KG1 (cell line): ENCODE measurements at places on chromosomes 6 and 20.

GRCh38 chr6:34816635-34817301 lies 24.9 kb downstream of the BLTP3A start:
- no peak for DNase-seq

DNA sequence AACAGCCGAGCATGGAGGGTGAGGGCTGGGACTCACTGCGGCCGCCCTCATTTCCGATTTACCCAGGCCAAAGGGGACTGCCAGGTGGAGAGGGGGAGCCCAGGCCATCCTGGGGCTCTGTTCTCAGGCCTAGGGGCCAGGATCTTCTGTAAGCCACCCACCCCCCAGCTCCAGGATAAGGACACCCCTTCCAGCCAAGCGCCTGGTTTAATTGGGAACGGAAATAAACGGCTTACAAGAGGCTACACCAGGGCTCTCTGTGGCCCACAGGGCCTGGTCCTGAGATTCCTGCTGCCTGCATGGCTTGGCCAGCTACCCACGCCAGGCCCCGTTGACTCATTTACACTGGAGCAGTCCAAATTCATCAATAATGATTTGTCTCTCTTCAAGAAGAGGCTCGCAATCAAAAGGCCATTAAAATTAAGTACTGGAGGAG lies 68.1 kb upstream of the TOP1 start:
- no peak for DNase-seq

DNA sequence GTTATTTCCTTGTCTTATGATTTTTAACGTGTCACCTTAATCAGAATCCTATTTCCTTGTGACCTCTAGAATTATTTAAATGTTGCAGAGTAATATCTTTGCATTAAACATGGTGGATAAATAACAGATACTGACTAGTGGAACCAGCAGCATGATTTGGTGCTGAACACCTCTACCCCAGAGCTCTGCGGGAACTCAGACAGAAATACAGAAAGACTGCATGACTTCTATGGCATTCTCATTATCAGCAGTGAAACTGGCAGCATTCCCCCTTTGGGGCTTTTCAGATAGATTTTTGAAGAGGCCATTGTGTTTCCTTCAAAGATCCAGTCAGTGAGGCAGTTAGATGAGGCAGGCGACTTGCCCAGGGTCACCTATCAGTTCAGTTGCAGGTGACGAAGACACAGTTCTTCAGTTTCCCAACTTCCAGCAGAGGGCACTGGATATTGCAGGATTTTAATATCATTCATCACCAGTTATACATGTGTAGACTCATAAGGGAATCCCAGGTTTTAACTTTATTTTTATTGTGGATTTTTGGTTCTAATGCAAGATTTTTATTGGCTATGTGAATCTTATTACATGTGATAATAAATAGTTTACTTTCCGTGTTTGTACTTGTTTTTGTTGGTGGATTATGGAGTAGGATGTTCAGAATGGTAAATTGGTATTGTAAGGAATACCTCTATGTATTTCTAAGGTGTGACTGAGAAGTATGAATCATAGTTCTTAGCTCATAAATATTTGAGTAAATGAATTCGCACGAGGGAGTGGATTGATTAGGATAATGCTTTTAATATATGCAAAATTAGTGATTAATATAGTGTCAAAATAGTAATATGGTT lies 81.3 kb downstream of the AFDN start:
- DNase-seq: no peak

DNA sequence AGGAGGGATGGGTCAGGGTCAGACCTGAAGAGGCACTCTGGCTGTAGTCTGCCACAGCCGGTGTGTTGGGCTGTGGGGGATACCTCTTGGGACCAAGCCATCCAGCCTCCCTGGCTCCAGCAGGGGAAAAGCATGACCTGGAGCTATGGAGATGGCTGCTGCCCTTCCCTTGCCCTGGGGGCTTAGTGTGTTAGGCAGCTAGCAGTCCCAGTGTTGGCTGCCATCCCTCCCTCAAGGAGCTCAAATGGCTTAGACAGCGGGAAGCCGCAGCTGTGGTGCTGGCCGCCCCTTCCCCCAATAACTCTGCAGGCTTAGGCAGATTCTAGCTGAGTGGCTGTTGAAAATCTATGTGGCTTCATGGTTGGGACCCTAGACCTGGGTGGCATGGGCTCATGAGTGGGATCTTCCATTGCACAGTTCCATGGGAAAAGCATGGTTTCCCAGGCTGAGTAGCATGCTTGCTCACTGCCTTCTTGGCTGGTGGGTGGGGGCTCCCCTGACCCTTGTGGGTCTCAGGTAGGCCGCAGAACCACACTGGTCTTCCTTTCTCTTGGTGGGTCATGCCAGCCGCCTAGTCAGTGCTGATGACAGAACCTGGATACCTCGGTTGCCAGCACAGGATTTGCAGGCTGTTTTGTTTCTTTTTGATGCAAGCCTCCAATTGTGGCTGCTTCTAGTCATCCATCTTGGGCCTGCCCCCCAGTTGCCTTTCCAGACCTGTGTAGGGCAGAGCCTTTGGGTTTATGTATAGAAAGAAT lies 69.0 kb upstream of the AHI1 start:
- DNase-seq: no peak

DNA sequence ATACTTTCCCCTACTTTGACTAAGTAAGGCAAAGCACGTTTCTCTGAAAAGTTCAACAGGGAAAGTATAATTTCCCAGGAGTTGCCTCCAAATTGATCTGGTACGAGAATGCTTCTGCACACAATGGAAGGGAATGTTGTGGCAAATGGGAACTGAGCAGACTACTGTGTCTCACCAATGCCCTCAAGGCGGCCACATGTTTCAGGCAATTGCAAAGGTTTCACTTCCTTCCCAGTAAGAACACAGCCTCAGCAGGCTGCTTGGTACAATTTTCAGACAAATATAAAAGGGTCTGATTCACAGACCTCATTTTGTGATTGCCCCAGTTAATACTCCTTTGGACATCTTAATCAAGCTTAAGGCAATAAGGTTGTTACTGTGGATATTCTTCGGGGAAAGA lies 71.2 kb downstream of the KIAA0319 start:
- DNase-seq: no peak

- DNase-seq: no peak
Observed at GRCh38 chr6:35058865-35059522, 82.1 kb downstream of the TCP11 start.

- no peak for DNase-seq
Observed at GRCh38 chr20:63016514-63017075, 9.8 kb upstream of the BHLHE23 start.

DNA sequence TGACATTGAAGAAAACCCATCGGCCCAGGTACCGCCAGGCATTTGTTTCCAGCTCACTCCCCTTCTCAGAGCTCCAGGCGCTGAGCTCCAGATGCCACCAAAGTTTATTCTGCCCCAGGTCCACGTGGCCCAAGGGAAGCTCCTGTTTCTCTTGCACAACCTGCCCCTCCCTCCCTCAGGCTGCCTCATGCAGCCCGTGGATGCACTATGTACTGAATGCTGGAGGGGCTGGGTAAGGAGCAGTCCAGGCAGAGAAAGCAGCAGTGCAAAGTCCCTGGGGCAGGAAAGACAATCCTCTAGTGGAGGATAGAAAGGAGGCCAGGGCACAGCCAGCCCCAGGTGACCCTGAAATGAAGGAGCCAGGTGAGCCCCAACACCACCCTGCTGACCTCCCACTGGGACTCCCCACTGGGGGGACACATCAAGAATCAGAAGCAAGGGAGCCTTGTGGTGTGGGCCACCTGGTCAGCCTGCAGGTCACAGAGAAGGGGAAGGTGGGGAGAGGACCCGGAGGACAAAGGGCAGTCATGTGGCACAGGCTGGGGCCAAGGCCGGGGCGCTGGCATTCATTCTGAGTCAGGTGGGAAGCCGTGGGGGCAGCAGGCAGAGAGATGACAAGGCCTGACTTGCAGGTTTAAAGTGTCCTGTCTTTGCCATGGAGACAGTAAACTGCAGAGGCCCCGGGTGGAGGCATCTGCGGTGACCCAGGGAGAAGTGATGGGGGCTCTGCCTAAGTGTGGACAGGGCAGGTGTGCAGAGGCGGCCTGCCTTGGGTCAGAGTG lies 230.1 kb downstream of the PREX1 start:
- no peak for DNase-seq

DNA sequence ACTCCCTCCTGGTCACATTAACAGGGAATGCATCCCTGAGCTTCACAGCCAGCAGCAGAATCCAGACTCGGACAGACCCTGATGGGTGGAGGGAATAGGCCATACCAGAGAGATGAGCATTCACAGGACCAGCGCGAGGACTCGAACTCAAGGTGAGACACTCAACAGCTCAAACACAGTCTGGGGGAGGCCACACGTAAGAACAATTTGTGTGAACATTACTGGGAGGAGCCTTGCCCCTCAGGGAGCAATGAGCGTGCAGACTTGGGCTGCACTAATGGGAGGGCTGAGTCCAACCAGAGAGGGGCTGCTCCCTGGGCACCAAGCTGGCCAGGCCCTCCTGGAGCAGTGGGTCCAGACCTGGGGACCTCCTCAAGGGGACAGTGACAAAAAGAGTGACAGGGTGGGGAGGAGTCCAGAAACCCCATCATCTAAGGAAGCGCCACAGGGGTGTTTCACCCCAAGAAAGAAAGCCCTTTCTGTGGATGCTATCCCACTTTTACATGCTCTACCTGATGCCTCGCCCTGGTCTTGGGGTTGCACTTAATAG lies 118.4 kb downstream of the MRPL14 start:
- no peak for DNase-seq

DNA sequence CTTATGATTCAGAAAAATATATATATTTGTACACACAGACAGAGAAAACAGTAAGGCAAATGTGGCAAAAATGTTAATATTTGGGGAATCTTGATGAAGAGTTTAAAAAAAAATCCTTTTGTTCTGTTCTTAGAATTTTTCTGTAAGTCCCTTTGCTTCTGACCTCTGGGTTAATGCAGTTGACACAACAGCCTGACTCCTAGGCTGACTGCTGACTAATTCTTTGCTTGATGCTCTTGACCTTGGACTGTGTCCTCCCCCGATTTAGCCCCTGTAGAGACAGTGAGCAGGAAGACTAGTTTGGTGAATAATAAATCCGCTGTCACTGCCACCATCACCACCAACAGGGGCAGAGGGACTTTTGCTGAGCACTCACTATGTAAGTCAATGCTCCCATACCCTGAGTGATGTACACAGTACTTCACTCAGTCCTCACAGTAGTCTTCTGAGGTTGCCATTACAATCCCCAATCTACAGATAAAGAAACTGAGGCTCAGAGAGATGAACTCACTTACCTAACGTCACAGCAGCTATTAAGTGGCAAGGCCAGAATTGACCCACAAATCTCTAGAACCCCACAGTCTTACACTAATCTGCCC lies 71.7 kb downstream of the SNX5 start:
- DNase-seq: no peak

DNA sequence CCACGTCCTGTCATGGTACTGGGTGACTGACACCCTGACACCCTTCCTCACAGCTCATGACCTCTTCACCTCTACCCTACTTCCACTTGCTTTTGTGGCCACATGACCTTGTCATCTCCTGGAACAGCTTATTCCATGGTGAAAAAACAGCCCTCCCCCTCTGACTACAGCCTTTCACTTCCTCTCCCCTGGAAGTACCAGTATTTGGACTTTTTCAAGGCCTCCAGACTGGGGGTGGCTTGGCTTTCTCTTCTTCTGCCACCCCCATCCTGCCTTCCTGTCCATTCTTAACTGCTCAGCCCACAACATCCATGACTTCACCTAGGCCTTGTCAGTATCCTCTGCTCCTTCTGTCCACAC lies 168.4 kb downstream of the CARMIL1 start:
- DNase-seq: no peak

GRCh38 chr20:17936286-17936760 lies 32.3 kb downstream of the SNX5 start:
- no peak for DNase-seq

- DNase-seq: no peak
Observed at GRCh38 chr6:25330796-25331685, 51.9 kb downstream of the CARMIL1 start.

- DNase-seq: no peak
Observed at GRCh38 chr20:38895098-38895949, 30.9 kb upstream of the FAM83D start.

- DNase-seq: no peak
Observed at GRCh38 chr20:42494290-42494689, 695.4 kb downstream of the PTPRT start.

DNA sequence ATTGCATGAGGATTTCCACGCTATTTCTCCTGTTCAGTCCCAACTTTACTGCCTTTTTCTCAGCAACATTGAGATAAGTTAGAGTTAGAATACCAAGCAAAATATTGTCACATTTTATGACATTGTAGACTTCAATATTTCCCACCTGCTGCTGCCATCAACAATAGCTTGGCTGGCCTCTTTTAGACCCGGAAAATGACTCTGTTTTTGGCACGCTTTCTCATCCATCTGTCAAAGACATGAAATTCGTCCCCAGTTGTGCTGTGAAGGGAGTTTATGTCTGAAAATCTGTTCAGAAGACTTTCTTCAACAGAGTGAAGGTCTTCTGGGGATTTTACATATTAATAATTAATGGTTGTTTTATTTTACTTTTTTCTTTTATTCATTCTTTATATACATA lies 857.3 kb downstream of the FRK start:
- no peak for DNase-seq

DNA sequence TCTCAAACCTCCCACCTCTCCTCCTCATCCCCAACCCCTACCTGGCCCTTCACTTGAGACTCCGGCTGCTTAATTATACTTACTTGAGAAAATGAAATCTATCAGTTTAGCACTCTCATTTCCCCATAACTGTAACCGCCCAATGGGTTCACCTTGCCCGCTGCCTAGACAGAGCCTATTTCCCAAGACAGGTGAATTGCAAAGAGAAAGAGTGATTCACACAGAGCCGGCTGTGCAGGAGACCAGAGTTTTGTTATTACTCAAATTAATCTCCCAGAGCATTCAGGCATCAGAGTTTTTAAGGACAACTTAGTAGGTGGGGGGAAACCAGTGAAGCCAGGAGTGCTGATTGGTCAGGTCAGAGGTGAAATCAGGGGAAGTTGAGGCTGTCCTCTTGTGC lies 301.4 kb upstream of the CDYL start:
- DNase-seq: no peak

- DNase-seq: no peak
Observed at GRCh38 chr20:9353916-9354276, 160.5 kb upstream of the LAMP5 start.

DNA sequence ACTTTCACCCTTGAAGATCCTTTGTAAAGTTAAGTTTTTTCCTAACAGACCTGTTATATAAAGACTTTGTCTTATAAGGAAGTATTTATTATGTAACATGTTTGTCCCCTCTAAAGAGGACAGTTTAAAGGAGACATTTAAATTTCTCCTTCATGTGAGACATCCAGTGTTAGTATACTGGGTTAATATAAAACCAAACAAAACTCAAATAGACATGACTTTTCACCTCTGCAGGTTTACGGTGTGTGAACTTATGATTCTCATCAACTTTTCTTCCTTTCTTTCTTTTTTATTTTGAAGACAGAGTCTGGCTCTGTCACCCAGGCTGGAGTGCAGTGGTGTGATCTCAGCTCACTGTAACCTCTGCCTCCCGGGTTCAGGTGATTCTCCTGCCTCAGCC lies 17.4 kb upstream of the MPC1 start:
- no peak for DNase-seq

DNA sequence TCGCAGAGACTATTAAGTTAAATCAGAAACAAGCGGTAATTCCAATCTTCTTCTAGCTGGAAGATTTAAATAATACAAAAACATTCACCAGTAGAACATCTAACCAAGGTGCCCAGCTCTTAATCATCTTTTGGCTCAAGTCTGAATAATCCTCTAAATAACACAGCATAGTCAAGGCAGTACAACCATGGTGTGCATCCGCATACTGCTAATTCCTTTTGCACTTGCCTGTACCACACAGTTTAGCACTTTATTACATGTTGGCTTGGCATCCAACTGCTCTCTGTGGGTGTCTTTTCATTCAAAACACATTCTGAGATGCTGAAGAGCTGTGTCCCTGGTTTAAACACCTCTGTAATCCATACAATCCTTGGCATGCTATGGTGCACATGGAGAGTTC lies 42.3 kb downstream of the VGLL2 start:
- no peak for DNase-seq
